ENCODE measurements at places on chromosomes 3 and 15.
A peak's percentile ranks its signal among the peaks of the same experiment; 100 is the strongest.

GRCh38 chr3:129474984-129475804, 35.2 kb downstream of the IFT122 start:
- peaks cover 55% of the 10 kb centered on the region for H3K36me3 ChIP-seq
- DNase-seq: no peak
- no peaks in the 10 kb centered on the region for H3K4me1 ChIP-seq
- H3K27ac ChIP-seq: no peak overlapping the region
- H3K27me3 ChIP-seq: no peaks in the 10 kb centered on the region
- no peak overlapping the region for H3K4me3 ChIP-seq

- H3K4me3 ChIP-seq: peak overlapping the region; percentile 93
- H3K27me3 ChIP-seq: no peaks in the 10 kb centered on the region
- H3K4me1 ChIP-seq: peaks cover 55% of the 10 kb centered on the region
- DNase-seq: no peak
- H3K27ac ChIP-seq: peak overlapping the region; percentile 100
- H3K36me3 ChIP-seq: peaks cover 4% of the 10 kb centered on the region
Observed at GRCh38 chr15:50353975-50354837, 792 bp downstream of the GABPB1 start.

DNA sequence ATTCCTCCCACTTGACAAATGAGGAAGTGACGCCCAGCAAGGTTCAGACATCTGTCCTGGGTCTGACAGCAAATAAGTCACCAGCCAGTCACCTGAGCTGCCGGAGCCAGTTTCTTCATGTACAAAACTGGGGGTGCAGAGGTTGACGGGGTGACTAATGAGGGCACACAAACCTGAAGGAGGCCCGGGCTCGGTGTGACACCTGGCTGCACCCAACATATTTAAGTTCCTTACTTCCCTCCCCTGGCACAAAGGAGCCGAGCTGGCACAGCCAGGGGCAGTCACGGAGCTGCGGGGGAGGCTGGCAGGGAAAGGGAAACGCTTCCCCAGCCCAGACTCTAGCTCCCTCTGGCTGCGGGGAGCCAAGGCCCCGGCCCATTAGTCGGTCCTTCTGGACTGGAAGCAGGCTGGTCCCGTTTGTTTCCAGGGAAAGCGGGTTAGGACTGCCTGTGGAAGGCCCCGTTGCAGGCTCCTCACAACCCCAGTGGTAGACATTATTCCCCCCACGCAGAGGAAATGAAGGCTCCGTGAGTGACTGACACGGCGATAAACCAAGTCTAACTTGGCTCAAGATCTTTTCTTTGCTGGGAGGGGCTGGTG, 2.3 kb downstream of the FBXL22 start:
- H3K4me3 ChIP-seq: peak overlapping the region; percentile 93
- peak overlapping the region; percentile 84 for H3K27ac ChIP-seq
- H3K27me3 ChIP-seq: no peaks in the 10 kb centered on the region
- peaks cover 2% of the 10 kb centered on the region for H3K36me3 ChIP-seq

DNA sequence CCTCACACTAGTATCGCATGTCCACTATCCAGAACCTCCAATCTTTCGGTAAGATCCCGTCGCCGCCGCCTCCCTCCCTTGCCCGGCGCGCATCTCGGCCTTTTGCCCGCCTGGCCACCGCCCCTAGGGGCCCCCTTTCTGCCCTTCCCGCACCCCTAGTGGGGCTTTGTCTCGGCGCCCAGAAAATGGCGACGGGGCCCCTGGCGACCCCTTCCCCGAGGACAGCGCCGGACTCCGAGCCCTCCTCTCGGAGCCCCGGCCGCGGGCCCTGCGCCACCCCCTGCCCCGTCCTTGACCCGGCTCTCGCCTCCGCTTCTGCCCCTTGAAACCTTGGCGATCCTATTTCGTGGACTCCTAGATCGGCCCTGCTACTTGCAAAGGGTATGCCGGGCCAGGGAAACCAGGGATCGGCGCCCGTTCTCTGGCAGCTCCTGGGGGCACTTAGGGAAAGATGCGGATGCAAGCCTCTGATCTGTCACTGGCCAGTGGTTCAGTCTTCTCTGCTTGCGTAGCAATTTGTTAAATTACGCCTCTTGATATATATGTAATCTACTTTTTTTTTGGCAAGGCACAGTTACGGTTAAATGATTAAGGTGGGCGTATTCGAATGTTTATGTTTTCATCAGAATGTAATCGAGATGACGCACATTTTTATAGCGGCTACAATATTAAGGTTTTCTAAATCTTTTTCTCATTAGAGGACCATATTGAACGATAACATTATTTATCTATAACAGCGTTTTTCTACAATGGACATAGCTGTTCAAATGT, 603 bp downstream of the EIF1B start:
- H3K4me3 ChIP-seq: peak overlapping the region; percentile 75
- DNase-seq: peak; percentile 82
- H3K4me1 ChIP-seq: peaks cover 44% of the 10 kb centered on the region
- H3K27ac ChIP-seq: peak overlapping the region; percentile 93
- peaks cover 26% of the 10 kb centered on the region for H3K36me3 ChIP-seq
- H3K27me3 ChIP-seq: no peaks in the 10 kb centered on the region

DNA sequence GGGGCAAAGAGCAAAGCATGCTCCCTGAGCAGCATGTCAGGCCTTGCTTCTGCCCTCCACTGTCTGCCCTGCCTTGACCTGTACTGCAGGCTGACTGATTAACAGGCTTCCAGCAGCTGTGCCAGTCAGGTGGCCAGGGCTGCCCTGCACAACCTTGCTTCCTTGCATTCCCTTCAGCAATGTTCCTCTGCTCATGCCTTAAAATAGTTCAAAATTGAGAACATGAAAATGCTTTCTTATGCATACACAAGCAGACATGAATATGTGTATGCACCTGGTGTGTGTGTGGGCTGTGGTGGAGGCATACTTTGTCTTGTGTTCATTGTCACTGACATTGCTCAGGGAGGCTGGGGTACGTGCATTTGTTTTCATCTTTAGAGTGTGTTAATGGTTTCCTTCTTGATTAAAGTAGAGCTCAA, 1.2 kb upstream of the SLC22A13 start:
- DNase-seq: no peak
- H3K27ac ChIP-seq: no peak overlapping the region
- H3K4me3 ChIP-seq: no peak overlapping the region
- no peaks in the 10 kb centered on the region for H3K4me1 ChIP-seq

GRCh38 chr15:38453971-38454695, at the start of gene FAM98B:
Gene FAM98B (plus strand): TSS chr15:38454127. CDS start chr15:38454162, 35 bp downstream.
- peak within 1 kb of the TSS; percentile 93 for H3K4me3 ChIP-seq
- no peaks in the 10 kb centered on the region for H3K27me3 ChIP-seq
- peak within 1 kb of the TSS; percentile 94 for H3K27ac ChIP-seq

DNA sequence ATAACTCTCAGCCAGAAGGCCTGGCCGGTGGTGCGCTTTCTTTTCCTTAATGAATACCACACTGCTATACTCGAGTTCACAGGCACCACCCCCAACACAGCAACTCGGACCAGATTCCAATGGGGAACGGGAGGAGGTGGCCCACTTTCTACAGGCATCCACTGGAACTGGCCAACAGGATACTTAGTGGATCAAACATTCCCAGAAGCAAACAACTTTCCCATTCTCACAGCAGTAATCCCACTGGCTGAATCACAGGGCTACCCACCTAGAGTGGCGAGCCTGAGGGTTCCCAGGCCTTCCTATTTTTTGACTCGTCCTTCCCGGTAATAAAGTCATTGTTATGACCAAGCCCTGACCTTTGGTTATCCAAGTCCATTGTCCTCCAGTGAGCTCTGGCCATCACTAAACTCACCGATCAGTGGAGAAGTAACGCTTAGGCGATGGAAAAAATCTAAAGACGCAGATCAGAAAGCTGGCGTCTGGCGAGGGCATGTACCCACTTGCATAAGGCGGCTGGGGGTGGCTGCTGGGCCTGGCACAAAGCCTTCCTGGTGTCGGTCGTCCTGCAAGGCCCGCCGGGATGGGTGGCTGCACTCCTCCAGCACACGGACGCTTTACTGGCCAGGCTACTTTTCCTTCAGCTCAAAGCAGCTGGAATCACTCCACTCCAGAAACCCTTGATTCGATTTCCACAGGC, 1.2 kb downstream of the EOGT start:
- H3K4me3 ChIP-seq: peak overlapping the region; percentile 61
- peaks cover 7% of the 10 kb centered on the region for H3K36me3 ChIP-seq

- no peak overlapping the region for H3K27ac ChIP-seq
- H3K4me3 ChIP-seq: no peak overlapping the region
- H3K36me3 ChIP-seq: no peaks in the 10 kb centered on the region
- peaks cover 13% of the 10 kb centered on the region for H3K4me1 ChIP-seq
- H3K27me3 ChIP-seq: no peaks in the 10 kb centered on the region
Observed at GRCh38 chr3:136068708-136069107, 103.2 kb downstream of the PPP2R3A start.

- no peak overlapping the region for H3K27ac ChIP-seq
- no peak for DNase-seq
- no peaks in the 10 kb centered on the region for H3K4me1 ChIP-seq
- no peak overlapping the region for H3K4me3 ChIP-seq
- H3K36me3 ChIP-seq: no peaks in the 10 kb centered on the region
Observed at GRCh38 chr3:4474683-4475490, 7.8 kb upstream of the SUMF1 start.

DNA sequence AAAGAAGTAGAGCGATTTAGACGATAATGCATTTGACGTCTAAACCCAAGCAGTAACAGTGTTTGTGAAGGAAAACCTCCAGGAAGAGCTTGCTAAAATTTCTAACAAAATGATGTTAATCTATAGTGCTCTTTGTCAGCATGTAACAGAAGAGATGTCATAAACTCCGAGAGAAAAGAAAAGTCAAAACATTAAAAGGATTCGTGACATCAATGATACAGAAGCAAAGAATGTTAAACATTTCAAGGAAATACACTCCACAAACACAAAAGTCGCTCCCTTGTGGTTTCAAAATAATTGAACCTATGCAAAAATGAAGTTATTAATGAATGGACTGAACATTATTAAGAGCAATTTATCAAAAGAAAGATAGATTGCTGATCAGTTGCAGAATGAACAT, 27.9 kb downstream of the AADAC start:
- DNase-seq: no peak
- H3K27ac ChIP-seq: no peak overlapping the region
- H3K4me1 ChIP-seq: peaks cover 12% of the 10 kb centered on the region
- no peaks in the 10 kb centered on the region for H3K36me3 ChIP-seq
- H3K4me3 ChIP-seq: no peak overlapping the region

DNA sequence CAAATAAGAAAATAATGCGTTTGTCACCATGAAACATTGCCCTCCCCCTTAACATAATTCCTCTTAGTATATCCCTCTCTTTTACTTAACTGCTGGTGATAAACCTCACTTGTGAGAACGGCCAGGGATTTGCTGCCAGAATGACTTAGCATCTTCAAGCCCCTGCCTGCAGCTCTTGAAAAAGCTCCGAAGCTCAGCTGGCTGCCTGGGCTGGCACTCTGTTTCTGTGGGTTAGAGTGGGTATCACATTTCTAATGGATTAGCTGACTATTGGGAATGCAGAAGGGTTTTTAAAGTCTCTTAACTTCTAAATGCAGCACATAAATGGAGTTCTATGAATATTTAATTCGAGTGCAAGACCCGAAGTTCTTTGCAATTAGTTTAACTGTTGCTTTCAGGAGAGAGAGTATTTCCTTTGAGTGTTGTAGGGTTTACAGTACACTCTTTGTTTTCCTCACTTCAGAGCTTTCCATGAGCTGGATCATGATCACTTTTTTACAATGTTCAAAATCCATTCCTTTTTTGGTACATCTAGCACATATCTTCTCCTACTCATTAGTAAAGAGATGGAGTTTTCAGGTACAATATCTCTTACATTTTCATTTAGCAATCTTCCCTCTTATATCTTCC, 124.7 kb upstream of the RBMS3 start:
- H3K27ac ChIP-seq: no peak overlapping the region
- H3K4me1 ChIP-seq: no peaks in the 10 kb centered on the region
- no peak for DNase-seq
- no peak overlapping the region for H3K4me3 ChIP-seq

- no peaks in the 10 kb centered on the region for H3K36me3 ChIP-seq
- no peak overlapping the region for H3K27ac ChIP-seq
- no peaks in the 10 kb centered on the region for H3K27me3 ChIP-seq
- no peak for DNase-seq
- no peaks in the 10 kb centered on the region for H3K4me1 ChIP-seq
- no peak overlapping the region for H3K4me3 ChIP-seq
Observed at GRCh38 chr3:121552379-121552778, 6.6 kb upstream of the POLQ start.

DNA sequence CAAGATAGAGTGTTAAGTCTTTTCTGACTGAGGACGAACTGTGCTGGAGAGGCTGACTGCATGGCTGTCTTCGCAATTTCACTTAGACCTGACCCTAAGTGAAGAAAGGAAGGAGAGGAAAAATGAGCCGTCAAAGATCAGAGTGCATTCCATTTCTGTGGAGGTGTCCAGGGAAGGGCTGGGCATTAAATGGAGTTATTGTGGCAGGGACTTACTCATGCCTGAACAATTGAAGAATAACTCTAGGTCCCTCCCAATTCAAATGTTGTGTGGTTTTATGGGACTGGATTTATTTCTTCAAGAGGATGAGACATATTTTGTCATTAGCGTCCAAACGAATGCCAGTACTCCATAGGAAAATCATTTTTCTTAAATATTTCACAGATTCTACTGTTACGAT, 187.3 kb upstream of the CFAP20DC start:
- H3K27ac ChIP-seq: no peak overlapping the region
- no peak overlapping the region for H3K4me3 ChIP-seq
- no peaks in the 10 kb centered on the region for H3K4me1 ChIP-seq
- no peaks in the 10 kb centered on the region for H3K27me3 ChIP-seq

GRCh38 chr15:82530606-82531379, 9.5 kb downstream of the RPS17 start:
- no peak overlapping the region for H3K27ac ChIP-seq
- H3K36me3 ChIP-seq: peaks cover 29% of the 10 kb centered on the region
- no peaks in the 10 kb centered on the region for H3K27me3 ChIP-seq
- no peak overlapping the region for H3K4me3 ChIP-seq

GRCh38 chr3:188720215-188720614, 451.6 kb upstream of the TPRG1 start:
- no peaks in the 10 kb centered on the region for H3K27me3 ChIP-seq
- no peaks in the 10 kb centered on the region for H3K36me3 ChIP-seq
- H3K4me1 ChIP-seq: no peaks in the 10 kb centered on the region
- no peak overlapping the region for H3K4me3 ChIP-seq
- no peak overlapping the region for H3K27ac ChIP-seq

DNA sequence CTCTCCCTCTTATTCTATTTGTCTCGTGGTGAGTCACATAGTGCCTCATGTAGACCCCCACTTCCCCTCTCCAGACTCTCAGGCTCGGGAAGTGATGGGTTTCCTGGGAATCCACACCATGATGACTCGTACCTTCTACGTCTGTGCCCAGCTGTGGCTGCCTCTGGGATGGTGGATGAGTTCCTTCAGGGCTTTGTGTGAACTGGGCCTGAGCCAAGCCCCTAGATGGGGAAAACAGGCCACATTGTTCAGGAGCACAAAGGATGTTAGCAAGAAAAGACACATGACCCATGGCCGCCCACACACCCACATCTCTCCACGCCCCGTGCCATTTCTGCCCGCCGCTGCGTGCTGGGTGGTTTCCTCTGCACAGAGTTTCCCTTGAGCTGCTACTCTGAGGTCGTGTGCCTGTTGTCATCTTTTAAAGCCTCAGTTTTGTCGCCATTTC, 10.5 kb downstream of the ISG20 start:
- H3K4me3 ChIP-seq: no peak overlapping the region
- H3K27me3 ChIP-seq: no peaks in the 10 kb centered on the region
- peak overlapping the region; percentile 39 for H3K27ac ChIP-seq
- H3K4me1 ChIP-seq: peaks cover 28% of the 10 kb centered on the region
- H3K36me3 ChIP-seq: no peaks in the 10 kb centered on the region
- peak; percentile 74 for DNase-seq

GRCh38 chr15:53072077-53072476, 281.9 kb upstream of the ONECUT1 start:
- no peak for DNase-seq
- H3K4me3 ChIP-seq: no peak overlapping the region
- H3K27ac ChIP-seq: no peak overlapping the region
- H3K27me3 ChIP-seq: no peaks in the 10 kb centered on the region
- no peaks in the 10 kb centered on the region for H3K4me1 ChIP-seq

- no peaks in the 10 kb centered on the region for H3K36me3 ChIP-seq
- no peak overlapping the region for H3K4me3 ChIP-seq
- no peaks in the 10 kb centered on the region for H3K27me3 ChIP-seq
- H3K27ac ChIP-seq: no peak overlapping the region
Observed at GRCh38 chr3:190301591-190301990, 20.7 kb downstream of the CLDN1 start.

Data from suprapubic skin (tissue), 4 donors.